ENCODE measurements at places on chromosomes 12 and 14. TPM values are rescaled to one million over a fixed set of nuclear protein-coding genes. Genes with fewer than 3 reads are reported as not detected.

The RPL10L gene
- not detected for total RNA-seq

DNA sequence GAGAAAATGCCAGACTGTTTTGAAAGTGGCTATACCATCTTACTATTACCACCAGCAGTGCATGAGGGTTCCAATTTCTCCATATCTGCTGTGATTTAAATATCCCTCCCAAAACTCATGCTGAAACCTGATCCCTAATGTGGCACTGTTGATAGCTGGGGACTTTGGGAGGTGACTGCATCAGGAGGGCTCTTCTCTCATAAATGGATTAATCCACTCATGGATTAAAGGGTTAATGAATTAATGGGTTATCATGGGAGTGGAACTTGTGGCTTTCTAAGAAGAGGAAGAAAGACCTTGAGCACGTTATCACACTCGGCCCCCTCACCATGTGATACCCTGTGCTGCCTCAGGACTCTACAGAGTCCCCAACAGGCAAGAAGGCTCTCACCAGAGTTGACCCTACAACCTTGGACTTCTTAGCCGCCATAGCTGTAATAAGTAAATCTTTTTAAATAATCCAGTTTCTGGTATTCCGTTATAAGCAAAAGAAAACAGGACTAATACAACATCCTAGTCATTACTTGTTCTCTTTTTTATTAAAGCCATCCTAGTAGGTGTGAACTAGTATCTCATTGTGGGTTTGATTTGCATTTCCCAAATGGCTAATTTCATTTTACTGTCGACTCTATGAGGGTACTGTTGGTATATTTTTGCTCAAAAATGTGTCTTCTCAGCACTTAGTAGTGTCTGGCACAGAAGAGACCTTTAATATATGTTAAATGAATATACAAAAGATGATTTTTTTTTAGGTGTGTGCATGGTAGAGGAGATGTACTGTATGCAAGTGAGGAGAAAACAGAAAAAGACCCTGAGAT is 14.3 kb downstream of the PPP1R12A start:
- H3K4me3 ChIP-seq: no peak overlapping the region
- no peaks in the 10 kb centered on the region for H3K27me3 ChIP-seq
- H3K36me3 ChIP-seq: no peaks in the 10 kb centered on the region
- no peak overlapping the region for H3K27ac ChIP-seq

- H3K27ac ChIP-seq: no peak overlapping the region
- DNase-seq: no peak
- H3K4me3 ChIP-seq: no peak overlapping the region
- H3K4me1 ChIP-seq: no peaks in the 10 kb centered on the region
- H3K27me3 ChIP-seq: no peaks in the 10 kb centered on the region
Measured at GRCh38 chr14:96881713-96882112, 84.5 kb downstream of the VRK1 start.

DNA sequence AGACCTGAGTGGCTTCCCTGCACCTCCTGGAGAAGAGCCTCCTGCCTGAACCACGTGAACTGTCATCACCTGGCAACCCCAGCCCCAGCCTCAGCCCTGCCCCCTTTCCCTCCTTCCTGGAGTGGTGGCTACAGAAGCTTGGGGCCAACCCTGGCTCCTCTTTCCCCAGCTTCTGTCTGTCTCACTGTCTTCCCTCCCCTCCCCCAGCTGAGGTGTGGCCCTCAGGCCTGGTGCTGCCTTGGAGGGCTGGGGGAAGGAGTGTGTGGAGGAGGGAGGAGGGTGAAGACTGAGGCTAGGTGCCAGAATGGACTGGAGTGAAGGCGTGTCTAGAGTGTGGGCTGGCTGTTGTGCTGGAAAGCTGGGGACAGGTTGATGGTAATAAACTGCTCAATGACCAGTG is 9.7 kb downstream of the NFATC4 start:
- no peaks in the 10 kb centered on the region for H3K4me1 ChIP-seq
- H3K4me3 ChIP-seq: no peak overlapping the region
- no peaks in the 10 kb centered on the region for H3K36me3 ChIP-seq
- DNase-seq: no peak

DNA sequence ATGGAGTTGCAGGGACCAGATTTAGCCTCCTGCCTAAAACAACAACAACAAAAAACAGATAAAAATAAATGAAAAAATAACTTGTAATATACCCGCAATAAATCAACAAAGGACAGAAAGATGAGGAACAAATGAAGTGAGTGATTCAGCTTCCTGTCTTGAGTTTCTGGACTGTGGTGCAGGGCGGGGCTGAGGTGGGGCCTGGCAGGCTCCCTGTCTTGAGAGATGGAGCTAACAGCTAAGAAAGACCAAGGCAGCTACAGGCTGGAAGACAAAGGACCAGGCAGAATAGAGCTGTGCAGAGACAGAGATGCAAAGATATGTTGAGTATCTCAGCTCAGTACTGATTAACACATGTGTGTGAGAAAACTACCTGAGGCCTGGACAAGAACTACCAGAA is 879.2 kb downstream of the AACS start:
- no peak overlapping the region for H3K4me3 ChIP-seq
- H3K27me3 ChIP-seq: no peaks in the 10 kb centered on the region
- no peaks in the 10 kb centered on the region for H3K4me1 ChIP-seq

DNA sequence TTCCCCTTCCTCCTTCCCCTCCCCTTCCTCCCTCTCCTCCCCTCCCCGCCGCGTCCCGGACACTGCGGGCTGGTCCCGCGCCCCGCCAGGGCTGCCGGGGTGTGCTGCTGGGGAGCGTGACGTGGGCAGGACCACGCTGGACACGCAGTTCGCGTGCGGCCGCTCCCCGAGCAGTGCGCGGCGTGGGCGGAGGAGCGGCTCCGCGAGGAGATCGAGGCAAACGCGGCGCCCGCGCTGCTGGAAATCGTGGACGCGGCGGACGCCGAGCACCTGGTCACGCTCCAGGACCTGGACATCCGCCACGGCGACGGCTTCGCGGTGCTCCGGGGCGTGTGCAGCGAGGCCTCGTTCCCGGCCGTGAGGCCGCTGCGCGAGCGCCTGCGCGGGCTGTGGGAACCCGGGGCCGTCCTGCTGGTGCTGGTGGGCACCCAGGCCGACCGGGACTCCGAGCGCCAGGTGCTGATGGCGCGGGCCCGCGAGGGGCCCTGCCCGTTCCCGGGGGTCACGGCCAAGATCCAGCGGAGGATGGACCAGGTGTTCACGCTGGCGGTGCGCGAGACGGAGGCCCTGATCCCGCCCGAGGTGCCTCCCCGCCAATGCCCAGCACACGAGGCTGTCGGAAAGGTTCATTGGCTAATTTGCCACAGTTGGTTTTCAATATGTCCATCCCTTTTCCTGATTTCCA is 84.3 kb downstream of the TNFAIP2 start:
- no peaks in the 10 kb centered on the region for H3K36me3 ChIP-seq
- no peak for DNase-seq
- peaks cover 6% of the 10 kb centered on the region for H3K27me3 ChIP-seq
- no peaks in the 10 kb centered on the region for H3K4me1 ChIP-seq

DNA sequence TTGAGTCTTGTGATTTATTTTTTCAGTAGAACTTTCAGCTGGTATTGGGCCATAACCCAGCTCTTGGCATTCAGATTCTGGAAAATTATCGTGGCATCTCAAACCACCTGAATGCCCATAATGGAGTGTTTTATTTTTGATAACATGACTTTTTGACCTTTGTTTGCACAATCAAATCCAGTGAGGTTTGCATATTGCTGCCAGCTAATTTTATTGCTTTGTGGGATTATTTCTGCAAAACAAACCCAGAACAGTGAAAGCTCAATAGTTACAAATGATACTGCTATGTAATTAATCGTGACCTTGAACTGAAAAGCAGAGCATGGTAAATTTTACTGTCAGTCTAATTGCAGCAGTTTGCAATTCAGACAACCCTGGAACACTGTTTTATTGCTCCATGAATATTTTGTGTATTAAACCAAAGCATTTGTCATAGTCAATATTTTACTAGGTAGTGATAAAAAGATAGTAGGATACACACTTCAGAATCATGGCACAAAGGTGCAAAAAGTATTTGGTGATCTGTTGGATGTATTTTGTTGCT is 255.2 kb upstream of the NAV3 start:
- no peak for DNase-seq
- no peaks in the 10 kb centered on the region for H3K4me1 ChIP-seq
- H3K27ac ChIP-seq: no peak overlapping the region
- no peak overlapping the region for H3K4me3 ChIP-seq

- H3K27ac ChIP-seq: no peak overlapping the region
- H3K4me3 ChIP-seq: no peak overlapping the region
- DNase-seq: no peak
- no peaks in the 10 kb centered on the region for H3K27me3 ChIP-seq
Measured at GRCh38 chr12:1281683-1282366, 290.8 kb downstream of the ERC1 start.

Measured in CD4-positive, CD25-positive, alpha-beta regulatory T cell (primary cell).